A549 treated with ZK216348 at 1 μM for 4 hours (cell line): ENCODE measurements at places on chromosomes 16 and 17. TPM values are rescaled to one million over a fixed set of nuclear protein-coding genes. Genes with fewer than 3 reads are reported as not detected.

The HOXB13 gene
- 1.4 to 2.7 TPM (median 2.1 TPM) in 5 replicates for total RNA-seq

The ZG16B gene
- total RNA-seq, result 0.54 to 1.1 TPM (median 1.0 TPM) in 5 replicates

The IL21R gene
- 0.05 TPM in 1 of 5 replicates, not detected in the others for total RNA-seq

The PRSS53 gene
- 0.59 to 2.0 TPM (median 1.3 TPM) in 5 replicates for total RNA-seq

The TBC1D16 gene
- total RNA-seq, result 7.1 to 11.9 TPM (median 9.9 TPM) in 5 replicates

The CCDC40 gene
- 4.5 to 8.1 TPM (median 7.3 TPM) in 5 replicates for total RNA-seq

The SLC4A1 gene
- 0.12 TPM in 1 of 5 replicates, not detected in the others for total RNA-seq

The GFOD2 gene
- total RNA-seq, result 14.0 to 18.3 TPM (median 17.5 TPM) in 5 replicates

The ERN2 gene
- total RNA-seq, result 0.20 TPM in 1 of 5 replicates, not detected in the others

The EME1 gene
- total RNA-seq, result 14.1 to 17.0 TPM (median 15.3 TPM) in 5 replicates

The IL34 gene
- 0.32 to 0.83 TPM (median 0.43 TPM) in 4 of 5 replicates, not detected in the other for total RNA-seq

The CA4 gene
- total RNA-seq, result 0.24 TPM in 1 of 5 replicates, not detected in the others

The NDRG4 gene
- 22.3 to 27.5 TPM (median 23.6 TPM) in 5 replicates for total RNA-seq

The AKAP10 gene
- 17.4 to 25.9 TPM (median 22.2 TPM) in 5 replicates for total RNA-seq

The DHRS7C gene
- not detected in 5 replicates for total RNA-seq

The LYRM9 gene
- 1.0 to 2.1 TPM (median 1.5 TPM) in 5 replicates for total RNA-seq

The RGS11 gene
- total RNA-seq, result 2.2 to 7.1 TPM (median 4.4 TPM) in 5 replicates
